ENCODE measurements at places on chromosomes 11 and 22. TPM values are rescaled to one million over a fixed set of nuclear protein-coding genes. Genes with fewer than 3 reads are reported as not detected.

DNA sequence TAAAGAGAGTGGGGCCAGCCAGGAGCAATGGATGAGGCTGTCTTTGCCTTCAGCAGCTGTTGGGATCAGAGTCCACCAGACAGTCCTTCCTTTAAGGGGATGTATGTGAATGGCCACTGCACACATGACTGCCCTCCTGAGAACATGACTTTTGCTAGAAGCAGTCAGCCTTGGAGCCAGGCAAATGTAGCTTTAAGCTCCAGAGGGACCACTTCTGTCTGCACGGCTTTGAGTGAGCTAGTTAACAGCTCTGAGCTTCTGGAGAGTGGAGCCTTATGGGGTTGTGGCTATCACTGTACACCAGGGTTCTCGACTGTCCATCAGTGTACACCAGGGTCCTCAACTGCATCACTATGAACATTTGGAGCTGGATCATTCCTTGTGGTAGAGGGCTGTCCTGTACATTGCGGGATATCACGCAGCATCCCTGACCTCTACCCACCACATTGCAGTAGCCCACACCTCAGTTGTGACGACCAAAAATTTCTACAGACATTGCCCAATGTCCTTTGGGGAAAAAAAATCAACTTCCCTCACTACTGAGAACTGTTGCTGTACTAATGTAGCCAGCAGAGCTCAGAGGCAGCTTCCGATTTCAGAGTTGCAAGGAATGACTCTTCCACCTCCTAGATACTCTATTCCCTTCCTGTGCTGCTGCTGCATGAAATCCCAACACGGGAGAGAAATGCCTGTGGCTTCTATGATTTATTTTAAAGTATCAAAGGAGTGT is 169.4 kb downstream of the MYO18B start:
- DNase-seq = no peak

DNA sequence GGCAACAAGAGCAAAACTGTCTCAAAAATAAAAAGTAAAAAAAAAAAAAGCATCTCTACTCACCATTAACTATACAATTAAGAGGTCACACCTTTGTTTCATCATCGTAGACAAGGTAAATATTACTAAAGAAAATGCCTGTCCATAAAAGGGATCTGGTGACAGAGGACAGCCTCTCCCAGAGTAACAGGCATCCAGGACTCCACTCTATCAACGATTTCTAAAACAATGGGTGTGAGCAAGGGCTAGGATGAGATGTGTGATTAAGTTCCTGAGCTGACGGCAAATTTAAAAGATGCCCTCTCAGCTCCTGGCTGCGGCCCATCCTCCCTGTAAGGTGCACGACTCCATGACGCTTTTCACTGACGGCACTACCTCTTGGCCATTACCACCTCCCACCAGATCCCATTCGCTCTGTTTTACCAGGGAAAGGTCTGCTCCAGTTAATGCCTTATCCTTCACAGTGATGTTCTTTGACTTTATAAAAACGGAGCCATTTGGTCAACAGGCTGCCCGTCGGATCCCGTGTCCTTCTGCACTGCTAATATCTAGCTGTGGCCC is 2.3 kb upstream of the TMEM45B start:
- DNase-seq = no peak

DNA sequence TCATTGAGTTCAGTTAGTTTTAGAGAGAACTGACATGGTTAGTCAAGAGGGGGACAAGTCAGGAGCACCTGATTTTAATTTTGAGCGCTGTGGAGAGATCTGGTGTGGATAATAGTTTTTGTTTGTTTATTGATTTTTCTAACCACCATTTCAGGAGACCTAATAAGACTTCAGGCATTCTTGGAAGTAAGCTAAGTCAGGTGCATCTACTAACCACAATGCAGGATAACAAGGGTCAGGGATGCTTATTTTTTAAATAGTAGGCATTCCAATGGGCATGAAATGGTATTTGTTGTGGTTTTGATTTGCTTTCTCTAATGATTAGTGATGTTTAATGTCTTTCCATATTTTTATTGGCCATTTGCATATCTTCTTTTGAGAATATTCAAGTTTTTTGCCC is 212.1 kb downstream of the NAV2 start:
- DNase-seq = no peak

GRCh38 chr11:38461751-38462150 is 1863.7 kb upstream of the RAG2 start:
- DNase-seq = no peak

DNA sequence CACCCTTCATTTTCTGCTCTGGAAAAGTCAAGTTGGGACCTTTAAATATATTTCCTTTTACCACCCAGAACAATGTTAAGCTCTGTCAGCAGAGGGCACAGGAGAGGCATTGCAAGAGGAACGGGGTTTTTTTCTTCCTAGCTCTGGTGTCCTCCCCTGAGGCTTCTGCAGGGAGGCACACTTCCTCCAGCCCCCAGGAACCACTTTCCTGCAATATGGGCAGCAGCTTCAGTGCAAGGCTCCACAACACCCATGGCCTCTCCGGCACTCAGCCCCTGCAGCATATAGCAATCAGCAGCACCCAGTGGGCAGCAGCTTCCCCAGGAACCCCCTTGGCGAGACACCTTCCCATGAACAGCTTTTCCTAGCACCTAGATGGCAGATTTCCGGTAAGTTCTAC is 101.4 kb downstream of the SYT9 start:
- DNase-seq = no peak

- no peak for DNase-seq
Measured at GRCh38 chr11:128715691-128716561, 22.1 kb downstream of the FLI1 start.

Gene FGF3
- total RNA-seq = not detected

Gene TMPRSS13
- total RNA-seq = not detected

Gene PCSK7
- total RNA-seq = 26.7 TPM

Gene OR2AG1
- not detected for total RNA-seq

Gene DKK3
- 67.3 TPM for total RNA-seq

Gene EEF1G
- total RNA-seq = 2,603 TPM

Gene GAL3ST1
- total RNA-seq = 46.3 TPM

Gene SAA4
- not detected for total RNA-seq
